Endothelial cell (in vitro differentiated cells): ENCODE measurements at places on chromosomes 2 and 18. TPM values are rescaled to one million over a fixed set of nuclear protein-coding genes. Genes with fewer than 3 reads are reported as not detected.
A peak's percentile ranks its signal among the peaks of the same experiment; 100 is the strongest.

- no peak for DNase-seq
Measured at GRCh38 chr2:172372436-172372835, 55.0 kb upstream of the ITGA6 start.

GRCh38 chr2:82155469-82155868 lies 1850.9 kb upstream of the LRRTM1 start:
- DNase-seq, result no peak

DNA sequence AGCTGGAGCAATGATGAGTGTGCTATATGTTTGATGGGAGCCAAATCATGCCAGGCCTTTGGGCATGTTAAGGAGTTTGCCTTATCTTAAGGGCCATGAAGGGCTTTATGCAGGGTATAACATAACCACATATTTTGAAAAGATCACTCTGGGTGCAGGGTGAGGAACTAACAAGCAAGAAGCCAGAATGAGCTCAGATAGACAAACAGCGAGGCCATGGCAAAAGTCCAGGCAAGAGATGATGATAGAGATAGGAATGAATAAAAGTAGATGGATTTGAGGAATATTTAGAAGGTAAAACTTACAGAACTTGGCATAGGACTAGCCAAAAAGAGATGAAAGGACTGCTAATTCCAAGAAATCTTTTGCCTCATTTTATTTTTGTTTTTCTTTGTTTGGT lies 6.7 kb downstream of the GALNT3 start:
- no peak for DNase-seq

DNA sequence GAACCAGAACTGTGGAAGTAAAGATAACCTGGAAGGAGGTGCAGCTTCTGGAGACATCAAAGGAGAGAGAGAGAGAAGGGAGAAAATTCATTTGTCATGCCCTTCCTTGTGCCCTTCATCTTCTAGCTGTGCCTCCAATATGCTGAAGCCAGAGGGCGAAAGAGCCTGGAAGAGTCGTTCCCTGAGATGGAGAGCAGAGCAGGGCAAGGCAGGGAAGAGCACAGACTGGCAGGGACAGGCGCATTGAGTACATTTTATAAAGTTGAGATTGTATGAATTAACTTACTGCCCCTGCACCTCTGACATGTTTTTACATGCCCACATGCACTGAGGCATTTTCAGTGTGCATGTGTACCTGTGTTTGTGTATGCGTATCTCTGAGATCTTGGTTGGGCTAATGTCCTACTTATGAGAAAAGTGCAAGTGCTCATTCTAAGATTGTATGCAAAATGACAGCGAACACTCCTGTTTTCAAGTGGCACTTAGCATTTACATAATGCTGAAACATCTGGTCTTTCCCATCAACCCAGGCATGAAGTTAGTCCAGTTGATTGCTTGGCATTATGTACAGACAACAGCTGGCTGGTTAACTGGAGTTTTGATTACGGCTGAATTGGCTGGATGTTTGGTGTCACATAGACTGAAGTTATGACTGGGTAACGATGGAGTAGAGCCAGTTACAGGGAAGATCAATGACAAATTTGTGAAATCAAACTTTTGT lies 23.7 kb upstream of the MMADHC start:
- no peak for DNase-seq

- DNase-seq, result peak; percentile 74
Measured at GRCh38 chr18:44680273-44681075, at the start of gene SETBP1. SETBP1 (plus strand) TSS chr18:44680888; CDS start chr18:44701347, 20,459 bp downstream.

DNA sequence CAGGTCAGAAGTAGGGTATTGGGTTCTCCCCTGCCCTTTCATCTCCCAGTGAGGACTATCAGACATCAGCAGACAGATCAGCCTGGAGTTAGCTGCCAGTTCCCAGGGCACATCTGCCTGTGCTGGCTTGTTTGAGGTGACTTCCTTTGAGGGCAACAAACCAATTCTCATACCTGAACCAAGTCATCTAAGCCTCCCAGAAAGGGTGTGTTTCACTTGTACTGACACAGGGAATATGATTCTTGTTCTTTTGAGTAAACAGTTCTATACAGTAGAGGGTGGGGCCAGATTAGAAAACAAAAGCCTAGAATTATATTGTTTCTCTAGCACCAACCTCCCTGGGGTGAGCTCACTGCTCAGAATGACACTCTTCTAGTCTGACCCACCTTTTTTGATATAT lies 591.9 kb downstream of the SLC4A3 start:
- no peak for DNase-seq

DNA sequence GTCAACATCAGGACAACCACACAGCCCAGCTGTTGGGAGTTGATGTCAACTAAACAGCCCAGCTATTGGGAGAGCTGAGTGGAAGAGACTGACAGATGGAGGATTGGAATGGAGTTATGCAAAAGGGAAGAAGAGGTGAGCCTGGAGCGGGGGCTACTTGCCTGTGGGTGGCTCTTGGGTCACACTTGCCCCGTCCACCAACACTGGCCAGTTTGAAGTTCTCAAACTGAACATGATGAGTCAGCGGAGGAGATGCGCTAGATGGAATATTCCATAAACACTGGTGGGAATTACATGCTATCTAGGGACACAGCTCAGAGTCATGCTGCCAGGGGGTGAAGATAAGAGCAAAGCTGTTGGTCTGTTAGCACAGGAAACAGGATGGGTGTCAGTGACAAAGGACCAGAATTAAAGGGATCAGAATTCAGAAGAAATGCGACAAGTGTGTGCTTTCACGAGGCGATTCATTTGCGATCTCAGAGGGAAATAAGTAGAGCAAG lies 33.2 kb upstream of the AGAP1 start:
- no peak for DNase-seq

GRCh38 chr18:73264562-73264921 lies 396.8 kb upstream of the NETO1 start:
- DNase-seq, result no peak

- no peak for DNase-seq
Measured at GRCh38 chr2:180319586-180320405, 312.7 kb upstream of the CWC22 start.

DNA sequence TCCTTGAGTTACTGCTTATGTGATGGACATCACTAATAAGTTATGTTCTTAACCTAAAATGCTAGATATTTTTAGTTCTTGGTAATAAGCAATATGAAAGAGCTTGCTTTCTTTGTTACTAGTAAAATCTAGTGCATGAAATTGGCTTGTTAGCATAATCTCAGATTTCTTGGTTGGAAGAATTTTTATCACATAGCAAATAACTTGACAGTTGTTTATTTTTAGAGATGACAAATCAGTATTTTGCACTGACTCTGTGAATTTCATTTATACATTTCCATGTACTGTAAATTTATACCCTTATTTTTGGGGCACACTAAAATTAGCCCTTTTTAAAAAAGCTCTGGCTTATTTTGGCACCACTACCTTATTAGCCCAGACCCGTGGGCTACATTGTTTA lies 45.6 kb downstream of the LCLAT1 start:
- no peak for DNase-seq

- DNase-seq, result no peak
Measured at GRCh38 chr18:55443776-55444175, 144.2 kb downstream of the TCF4 start.

- DNase-seq, result no peak
Measured at GRCh38 chr2:105521176-105521575, 122.3 kb upstream of the FHL2 start.

DNA sequence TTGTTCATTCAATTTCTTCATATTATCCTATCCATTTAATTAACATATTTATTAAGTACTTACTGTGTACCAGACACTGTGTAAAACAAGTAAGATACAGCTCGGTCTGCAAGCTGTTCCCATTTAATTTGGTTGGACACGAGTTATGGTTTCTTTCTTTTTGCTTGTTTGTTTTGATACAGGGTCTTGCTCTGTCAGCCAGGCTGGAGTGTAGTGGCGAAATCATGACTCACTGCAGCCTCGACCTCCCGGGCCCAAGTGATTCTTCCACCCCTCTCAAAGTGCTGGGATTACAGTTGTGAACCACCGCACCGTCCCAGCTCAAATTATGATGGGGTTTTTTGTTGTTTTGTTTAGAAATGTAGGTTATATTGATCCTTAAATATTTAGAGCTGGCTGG lies 9.0 kb downstream of the CYBRD1 start:
- no peak for DNase-seq

DNA sequence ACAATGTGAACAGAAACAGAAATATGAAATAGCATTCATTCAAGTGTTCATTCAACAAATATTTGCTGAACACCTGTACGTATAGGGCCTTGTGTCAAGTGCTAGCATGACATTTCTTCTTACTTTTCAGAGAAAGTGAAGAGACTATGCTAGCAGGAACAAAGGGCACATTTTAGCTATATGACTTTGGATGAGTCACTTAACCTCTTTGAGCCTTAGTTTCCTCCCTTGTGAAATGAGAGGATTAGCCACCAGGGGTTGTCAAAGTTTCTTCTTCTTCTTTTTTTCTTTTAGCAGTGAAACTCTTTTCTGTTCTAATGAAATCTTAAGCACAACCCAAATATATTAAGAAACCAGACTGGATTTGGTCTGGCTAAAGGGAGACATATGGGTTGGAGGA lies 53.1 kb downstream of the FIGN start:
- DNase-seq, result no peak

DNA sequence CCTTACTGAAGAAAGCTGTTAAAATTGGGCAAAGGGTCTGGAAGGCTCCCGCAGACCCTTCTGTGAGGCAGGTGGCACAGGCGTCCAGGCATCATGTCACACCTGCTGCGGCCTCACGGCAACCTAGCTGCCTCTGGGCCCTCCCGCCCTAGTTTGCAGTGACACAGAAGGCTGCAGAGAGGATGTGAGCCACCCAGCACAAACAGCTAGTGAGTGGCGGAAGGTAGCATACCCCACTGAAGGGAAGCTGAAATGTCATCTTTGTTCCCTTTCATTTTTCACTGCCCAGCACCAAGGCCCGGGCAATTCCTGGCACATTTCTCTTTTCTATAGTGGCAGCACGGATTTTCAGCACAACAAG lies 53.8 kb downstream of the TRAPPC12 start:
- DNase-seq, result no peak

DNA sequence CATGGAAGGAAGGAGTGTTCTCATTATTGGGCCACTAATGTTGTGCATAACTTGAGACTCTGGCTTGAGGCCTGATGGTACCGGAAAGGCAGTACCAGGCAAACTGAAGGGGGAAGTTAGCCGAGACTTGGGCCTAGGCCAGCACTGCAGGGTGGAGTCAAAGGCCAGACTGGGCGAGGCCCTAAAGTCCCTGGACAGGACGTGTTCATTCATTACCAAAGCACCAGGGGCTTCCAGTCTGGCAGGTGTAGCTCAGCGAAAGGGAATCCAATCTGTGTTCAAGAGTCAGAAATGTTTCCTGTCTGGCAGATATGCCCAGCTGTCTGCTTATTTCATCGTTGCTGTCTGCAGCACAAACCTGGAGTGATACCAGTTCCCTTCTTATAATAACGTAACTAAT lies 4.7 kb upstream of the ITSN2 start:
- DNase-seq, result no peak

GRCh38 chr2:73922681-73923080 lies 4.0 kb upstream of the DGUOK start:
- DNase-seq, result no peak

DNA sequence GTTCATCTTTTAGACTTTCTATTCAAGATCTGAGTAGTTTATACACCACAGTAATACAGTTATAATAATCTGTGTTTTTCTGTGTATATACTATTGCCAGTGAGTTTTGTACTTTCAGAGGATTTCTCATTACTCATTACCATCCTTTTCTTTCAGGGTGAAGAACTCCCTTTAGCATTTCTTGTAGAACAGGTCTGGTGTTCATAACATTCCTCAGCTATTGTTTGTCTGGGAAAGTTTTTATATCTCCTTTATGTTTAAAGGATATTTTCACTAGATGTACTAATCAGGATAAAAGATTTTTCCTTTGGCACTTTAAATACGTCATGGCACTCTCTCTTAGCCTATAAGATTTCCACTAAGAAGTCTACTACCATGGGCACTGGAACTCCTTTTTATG lies 705.5 kb downstream of the SLC4A3 start:
- no peak for DNase-seq

- no peak for DNase-seq
Measured at GRCh38 chr18:13302040-13302439, 83.5 kb downstream of the LDLRAD4 start.

GRCh38 chr2:65489269-65489668 lies 56.9 kb upstream of the SPRED2 start:
- DNase-seq, result no peak

DNA sequence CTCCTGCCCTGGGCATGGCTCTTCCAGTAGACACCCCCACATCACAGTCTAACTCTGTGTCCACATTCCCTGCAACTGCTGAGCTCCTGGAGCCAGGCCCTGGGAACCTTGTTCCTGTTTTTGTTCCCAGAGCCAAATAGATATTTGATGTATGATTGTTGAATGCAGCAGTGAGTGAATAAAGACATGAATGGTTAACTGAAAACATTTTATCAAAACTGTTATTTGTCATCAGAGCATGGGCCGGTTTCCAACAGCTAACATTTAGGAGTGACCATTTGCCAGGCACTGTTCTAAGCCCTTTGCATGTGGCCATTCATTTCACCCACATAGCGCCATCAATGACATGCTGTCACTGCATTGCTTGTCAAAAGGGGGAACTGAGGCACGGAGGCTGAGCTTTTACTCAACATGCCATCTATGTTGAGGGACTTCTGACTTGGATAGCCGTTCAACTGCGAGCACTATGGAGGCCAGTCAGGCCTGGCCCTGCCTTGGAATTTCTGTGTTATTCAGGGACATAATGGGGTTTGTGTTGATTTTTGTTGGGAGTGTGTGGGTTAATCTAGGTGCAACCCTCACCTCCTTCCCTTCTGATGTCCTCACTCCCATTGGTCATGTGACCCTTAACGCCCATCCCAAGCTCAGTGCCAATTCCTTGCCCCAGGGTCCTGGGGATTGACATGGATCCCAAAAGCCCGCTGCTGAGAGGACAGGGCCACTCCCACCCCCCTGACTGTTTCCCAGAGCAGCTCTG lies 12.6 kb downstream of the IL1R1 start:
- no peak for DNase-seq

- no peak for DNase-seq
Measured at GRCh38 chr2:128791120-128791984, 472.7 kb upstream of the HS6ST1 start.

DNA sequence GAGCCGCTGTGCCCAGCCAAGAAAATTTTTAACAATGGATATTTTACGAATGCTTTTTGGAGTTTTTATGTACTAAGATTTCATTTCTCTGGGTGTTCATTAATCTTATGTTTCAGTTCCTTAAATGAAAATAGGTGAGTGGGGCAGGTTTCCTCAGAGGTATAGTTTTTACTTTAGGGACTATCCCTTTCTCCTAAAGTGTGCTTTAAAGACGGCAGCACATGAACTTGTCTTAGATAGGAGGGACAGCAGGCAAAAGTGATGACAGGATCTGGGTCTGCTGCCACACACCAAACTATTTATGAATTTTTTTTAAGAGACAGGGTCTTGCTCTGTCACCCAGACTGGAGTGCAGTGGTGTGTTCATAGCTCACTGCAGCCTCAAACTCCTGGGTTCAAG lies 8.0 kb upstream of the REL start:
- no peak for DNase-seq

The ASXL3 gene
- 7.2 TPM for total RNA-seq

The SULT1C4 gene
- total RNA-seq, result 22.6 TPM

The FZD7 gene
- total RNA-seq, result 42.2 TPM

The SLC9A2 gene
- total RNA-seq, result 0.05 TPM

The AQP12B gene
- not detected for total RNA-seq

The TMEM247 gene
- not detected for total RNA-seq

The SERPINB3 gene
- total RNA-seq, result not detected

The KCNG2 gene
- 0.56 TPM for total RNA-seq
